Aorta (tissue), 5 donors: ENCODE measurements at places on chromosomes 5 and 9. TPM values are rescaled to one million over a fixed set of nuclear protein-coding genes. Genes with fewer than 3 reads are reported as not detected.

The ARL10 gene
- 32.4 TPM for total RNA-seq

The PLAC8L1 gene
- total RNA-seq, result 0.87 TPM

The UNC13B gene
- total RNA-seq, result 30.6 TPM

The NOXA1 gene
- 8.5 TPM for total RNA-seq

The HAPLN1 gene
- 3.5 TPM for total RNA-seq

The ZFP2 gene
- 1.6 TPM for total RNA-seq

The FREM1 gene
- 14.0 TPM for total RNA-seq

The FOXD4L3 gene
- total RNA-seq, result not detected

The DDX4 gene
- not detected for total RNA-seq

The CERCAM gene
- total RNA-seq, result 46.0 TPM

The COL23A1 gene
- total RNA-seq, result 1.5 TPM

The RORB gene
- total RNA-seq, result 0.96 TPM

The OR4F3 gene
- 0.71 TPM for total RNA-seq

The CDC20B gene
- not detected for total RNA-seq

The TUSC1 gene
- total RNA-seq, result 12.6 TPM

The OR1Q1 gene
- not detected for total RNA-seq

The AJM1 gene
- total RNA-seq, result 6.2 TPM

The TMC1 gene
- 2.9 TPM for total RNA-seq

The HMMR gene
- not detected for total RNA-seq

The ARL14EPL gene
- total RNA-seq, result not detected

The SPAG8 gene
- 0.71 TPM for total RNA-seq

The SPATA31C1 gene
- total RNA-seq, result not detected

The SARDH gene
- 0.84 TPM for total RNA-seq

The WDR31 gene
- total RNA-seq, result 2.1 TPM

The TRPM3 gene
- total RNA-seq, result 5.7 TPM

The ZDHHC11B gene
- 17.7 TPM for total RNA-seq

The MEIKIN gene
- 3.4 TPM for total RNA-seq

The ETF1 gene
- 69.2 TPM for total RNA-seq

The S1PR3 gene
- 42.4 TPM for total RNA-seq

The SOHLH1 gene
- total RNA-seq, result not detected

The IFNA13 gene
- total RNA-seq, result not detected

The ANKDD1B gene
- 0.88 TPM for total RNA-seq

The RNF14 gene
- total RNA-seq, result 54.6 TPM

The CDHR2 gene
- total RNA-seq, result not detected

The ECSCR gene
- total RNA-seq, result 51.3 TPM

The SNX18 gene
- total RNA-seq, result 84.4 TPM

The KIF3A gene
- total RNA-seq, result 15.1 TPM

The TIGD6 gene
- 3.8 TPM for total RNA-seq

The FST gene
- 16.8 TPM for total RNA-seq

The TEX48 gene
- total RNA-seq, result not detected

The BTNL9 gene
- 16.8 TPM for total RNA-seq

The AHRR gene
- 1.9 TPM for total RNA-seq
